NCI-H526 (cell line): ENCODE measurements at places on chromosomes 16 and 17.
A peak's percentile ranks its signal among the peaks of the same experiment; 100 is the strongest.

DNA sequence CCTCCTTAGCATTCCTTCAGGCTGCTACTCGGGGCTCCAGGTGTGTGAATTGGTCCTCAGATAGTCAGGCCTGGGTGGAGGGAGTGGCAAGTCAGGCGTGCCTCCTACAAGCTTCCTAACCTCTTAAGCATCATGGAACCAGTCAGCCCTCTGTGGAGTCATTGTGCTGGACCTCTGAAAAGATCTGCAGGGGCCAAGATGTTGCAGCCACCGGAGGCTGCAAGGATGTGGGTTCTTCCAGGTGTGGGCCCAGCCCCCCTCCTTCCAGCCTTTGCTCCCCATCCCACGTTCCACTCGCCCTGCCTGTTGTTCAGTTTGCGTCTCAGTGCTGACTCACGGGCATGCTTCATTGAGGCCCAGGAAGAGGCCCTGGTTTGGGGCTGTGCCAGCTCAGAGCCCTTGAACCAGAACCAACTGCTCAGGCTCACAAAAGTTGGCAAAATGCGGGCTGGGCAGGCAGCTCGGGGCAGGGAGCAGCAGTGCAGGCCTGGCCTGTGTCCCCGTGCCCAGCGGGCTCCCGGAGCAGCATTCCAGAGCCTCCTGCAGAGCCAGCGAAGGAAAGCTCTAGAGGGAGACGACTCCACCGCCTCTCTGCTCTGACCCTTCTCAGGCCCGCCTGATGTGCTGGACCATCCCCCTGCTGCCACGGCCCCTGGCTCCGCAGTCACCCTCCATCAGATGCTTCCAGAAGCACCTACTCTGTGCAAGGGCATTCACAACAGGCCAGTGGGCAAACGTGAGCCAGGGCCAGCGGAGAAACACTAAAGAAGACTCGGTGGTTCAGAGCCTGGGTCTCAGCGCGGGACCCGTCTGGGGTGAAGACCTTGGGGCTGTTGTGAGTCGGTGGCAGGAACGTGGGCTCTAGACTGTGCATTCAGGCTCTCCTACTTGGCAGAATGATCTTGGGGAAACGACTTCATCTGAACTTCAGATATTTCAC is 7.5 kb downstream of the LDHD start:
- DNase-seq = no peak

DNA sequence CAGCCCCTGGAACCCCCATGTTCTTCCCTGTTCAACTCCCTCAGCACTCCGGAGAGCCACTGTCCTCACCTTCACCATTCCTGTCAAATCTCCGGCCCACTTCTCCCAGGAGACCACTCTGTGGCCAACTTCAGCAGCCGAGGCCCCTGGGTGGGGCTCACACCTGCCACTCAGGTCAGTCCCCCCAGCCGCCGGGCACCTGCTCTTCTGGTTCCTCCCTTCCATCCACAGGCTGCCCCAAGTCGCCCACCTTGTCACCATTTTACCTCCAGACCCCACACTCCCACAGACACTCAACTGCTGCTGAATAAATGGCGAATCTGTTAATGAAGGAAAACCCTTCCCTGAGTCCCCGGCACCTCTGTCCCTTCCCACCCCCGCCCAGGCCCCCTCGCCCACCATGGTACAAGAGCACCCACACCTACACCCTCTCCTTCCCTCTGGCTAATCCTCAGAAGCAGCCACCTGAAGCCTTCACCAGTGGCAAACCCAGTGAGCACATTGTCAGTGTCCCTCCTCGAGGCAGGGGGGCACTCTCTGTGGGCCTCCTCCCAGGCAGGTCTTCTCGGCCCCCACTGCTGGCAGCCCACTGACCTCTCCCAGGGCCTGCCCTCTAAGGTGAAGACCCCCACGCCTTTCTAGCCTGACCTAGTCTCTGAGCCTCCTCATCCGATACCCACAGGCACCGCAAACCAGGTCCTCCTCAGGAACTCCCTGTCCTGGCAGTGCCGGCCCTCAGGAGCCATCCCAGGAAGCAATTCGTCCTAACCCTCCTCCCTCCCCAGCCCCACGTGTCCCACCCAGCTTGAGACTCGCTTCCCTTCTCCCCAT is 8.2 kb downstream of the CANT1 start:
- DNase-seq = no peak

DNA sequence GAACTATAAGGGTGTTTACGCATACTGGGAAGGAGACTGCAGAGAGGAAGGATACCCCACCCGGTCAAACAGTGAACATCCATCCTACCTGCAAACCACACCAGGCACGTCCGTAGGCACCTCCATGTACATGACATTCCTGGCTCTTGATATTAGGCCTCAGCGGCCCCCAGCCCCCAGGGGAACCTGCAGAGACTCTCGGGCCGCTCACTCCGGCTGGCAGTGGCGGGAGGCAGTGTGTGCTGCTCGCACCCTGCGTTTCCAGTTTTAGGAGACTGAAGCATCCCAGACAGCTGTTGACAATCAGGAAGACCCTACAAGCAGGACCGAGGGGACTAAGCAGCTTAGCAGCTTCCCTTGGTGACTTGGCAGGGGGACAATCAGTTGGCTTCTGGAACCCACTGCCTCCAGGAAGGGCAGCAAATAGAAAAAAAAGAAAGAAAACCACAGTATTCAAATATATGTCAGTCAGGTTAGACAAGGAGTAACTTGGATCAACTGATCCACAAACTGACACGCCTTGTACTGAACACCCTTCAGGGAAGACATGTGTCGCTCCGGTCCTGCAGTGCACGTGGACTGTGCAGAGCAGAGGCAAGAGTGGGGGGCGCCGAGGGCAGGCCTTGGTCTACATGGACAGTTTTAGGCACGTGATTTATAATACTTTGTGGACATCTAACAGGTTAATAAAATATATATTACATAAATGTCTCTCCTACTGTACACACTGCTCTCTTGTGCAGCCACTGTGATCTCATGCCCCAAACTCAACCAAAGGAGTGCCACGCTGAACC is 29.9 kb upstream of the CLEC18B start:
- DNase-seq = no peak

DNA sequence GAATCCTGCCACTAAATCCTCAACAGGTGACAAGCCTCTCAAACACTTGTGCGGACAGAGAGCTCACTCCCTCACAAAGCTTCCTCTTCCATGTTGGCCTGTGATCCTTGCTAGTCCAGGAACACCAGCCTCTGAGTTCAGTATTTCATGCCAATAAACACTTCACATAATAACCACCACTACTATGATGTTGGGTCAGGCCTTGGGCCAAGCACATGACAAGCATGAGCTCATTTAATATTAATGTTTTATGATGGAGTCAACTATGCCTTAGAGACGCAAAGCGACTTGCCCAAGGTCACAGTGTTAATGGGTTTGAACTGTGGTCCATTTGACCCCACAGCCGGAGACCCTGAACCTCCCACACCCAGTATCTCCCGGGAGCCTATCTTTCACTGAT is 129.1 kb downstream of the GAS7 start:
- no peak for DNase-seq

GRCh38 chr17:62064791-62065563 is at the start of gene MED13:
MED13 (minus strand) TSS chr17:62065278; CDS start chr17:62065205, 73 bp downstream.
- peak; percentile 61 for DNase-seq

GRCh38 chr17:41521574-41522261 is 3.0 kb upstream of the KRT15 start:
- no peak for DNase-seq

DNA sequence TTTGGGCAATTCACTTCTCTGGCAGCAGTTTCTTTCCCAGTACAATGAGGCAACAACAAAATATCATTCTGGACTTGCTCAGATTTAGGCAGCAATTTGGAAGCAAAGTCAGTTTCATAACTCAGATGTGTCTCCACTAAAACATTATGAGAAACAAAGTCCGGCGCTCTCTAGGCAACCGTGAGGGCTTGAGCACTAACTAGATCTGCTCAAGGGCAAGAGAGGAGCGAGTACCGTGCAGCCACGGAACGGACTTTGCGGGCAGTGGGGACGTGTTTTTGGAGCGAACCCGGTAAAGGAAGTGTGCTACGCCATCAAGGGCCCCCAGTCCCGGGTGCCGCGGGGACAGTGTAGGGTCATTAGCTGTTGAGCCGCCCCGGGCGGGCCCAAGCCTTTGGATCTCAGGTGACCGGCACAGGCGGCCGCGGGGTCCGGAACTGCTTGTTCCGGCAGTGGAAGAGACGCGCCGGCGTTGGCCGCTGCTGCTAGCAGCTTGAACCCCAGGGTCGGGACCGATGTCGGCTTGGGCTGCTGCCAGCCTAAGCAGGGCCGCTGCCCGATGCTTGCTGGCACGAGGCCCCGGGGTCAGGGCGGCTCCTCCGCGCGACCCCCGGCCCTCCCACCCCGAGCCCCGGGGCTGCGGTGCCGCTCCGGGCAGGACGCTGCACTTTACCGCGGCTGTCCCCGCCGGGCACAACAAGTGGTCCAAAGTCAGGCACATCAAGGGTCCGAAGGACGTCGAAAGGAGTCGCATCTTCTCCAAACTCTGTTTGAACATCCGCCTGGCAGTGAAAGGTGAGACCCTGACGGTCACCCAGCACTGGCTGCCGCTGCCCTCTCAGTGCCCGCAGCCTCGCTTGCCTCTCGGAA is at the start of gene TACO1:
Gene TACO1 (plus strand): TSS at position 327 of the 870 bp plus-strand sequence. CDS start 189 bp downstream, at position 516.
- peak; percentile 74 for DNase-seq

GRCh38 chr17:80101011-80101945 is at the start of gene GAA:
GAA (plus strand) TSS chr17:80101581; CDS start chr17:80104587, 3,006 bp downstream.
- DNase-seq = peak; percentile 92

GRCh38 chr16:86134802-86135461 is 236.0 kb downstream of the IRF8 start:
- DNase-seq = no peak

DNA sequence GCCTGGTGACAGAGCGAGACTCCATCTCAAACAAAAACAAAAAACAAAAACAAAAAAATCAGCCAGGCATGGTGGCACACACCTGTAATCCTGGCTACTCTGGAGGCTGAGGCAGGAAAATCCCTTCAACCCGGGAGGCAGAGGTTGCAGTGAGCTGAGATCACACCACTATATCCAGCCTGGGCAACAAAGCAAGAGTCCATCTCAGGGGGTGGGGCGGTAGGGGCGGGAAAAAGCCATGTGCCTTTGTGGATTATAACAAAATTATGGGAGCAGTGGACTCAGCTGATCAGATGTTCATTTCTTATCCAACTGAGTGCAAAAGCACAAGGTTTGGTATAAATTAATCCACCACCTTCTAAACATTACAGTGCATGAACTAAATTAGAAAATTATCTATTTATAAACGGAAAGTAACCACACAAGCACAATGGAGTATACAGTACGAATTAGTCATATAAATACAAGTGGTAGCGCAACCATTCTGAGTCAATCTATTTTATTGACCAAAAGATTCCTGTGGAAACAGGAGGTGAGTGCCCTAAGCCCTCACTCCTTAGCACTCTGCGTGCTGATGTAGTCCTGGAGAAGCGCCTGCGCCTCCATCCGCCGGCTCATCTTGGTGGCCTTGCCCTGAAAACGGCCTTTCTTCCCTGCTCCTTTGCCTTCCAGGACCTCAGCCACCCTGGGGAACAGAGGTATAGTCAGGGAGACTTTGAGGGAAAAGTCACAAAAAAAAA is 14.0 kb downstream of the AARSD1 start:
- DNase-seq = no peak

DNA sequence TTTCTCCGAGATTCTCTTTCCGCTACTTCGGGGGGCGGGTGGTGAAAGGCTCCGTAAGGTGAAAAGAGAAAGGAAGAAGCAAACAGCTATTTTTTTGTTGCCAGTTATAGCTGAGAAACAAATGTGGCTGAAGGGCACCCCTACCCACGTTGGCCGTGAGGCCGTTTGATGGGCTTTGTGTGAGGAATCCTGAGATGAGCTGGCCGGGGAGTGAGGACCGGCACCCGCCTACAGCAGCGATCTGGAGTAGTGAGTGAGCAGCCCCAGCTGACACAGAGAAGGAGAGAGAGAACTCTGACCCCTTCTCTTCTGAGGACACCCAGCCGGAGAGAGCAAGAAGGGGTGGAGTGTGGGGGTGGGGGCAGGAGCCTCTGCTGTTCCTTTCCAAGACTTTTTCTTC is 5.6 kb downstream of the JPH3 start:
- DNase-seq = peak; percentile 30

GRCh38 chr17:28634206-28634865 is 10.6 kb downstream of the BLTP2 start:
- DNase-seq = no peak

- DNase-seq = no peak
Observed at GRCh38 chr16:57764341-57765159, 29.0 kb downstream of the KATNB1 start.

DNA sequence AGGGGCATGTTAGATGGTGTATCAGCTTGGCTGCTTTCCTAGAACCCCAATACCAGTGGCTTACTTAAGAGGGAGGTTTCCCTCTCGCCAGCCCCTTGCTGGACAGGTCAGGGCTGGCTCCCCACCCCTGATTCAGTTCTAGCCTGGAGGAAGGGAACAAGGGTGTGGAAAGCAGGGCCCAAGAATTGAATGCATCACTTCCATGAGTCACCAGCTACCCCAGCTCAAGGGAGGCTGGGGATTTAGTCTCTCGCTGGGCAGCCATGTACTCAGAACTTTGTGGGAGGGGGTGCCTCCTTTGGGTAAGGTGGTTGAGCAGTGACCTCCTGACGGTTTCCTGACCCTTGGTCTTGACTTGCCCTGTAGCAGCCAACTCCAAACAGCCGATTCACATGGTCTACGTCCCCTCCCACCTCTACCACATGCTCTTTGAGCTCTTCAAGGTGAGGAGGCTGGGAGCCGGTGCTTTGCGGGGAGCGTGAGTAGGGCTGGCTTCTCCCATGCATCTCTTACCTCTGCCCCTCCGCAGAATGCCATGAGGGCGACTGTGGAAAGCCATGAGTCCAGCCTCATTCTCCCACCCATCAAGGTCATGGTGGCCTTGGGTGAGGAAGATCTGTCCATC is 12.8 kb downstream of the PDK2 start:
- no peak for DNase-seq

- DNase-seq = no peak
Observed at GRCh38 chr17:15289285-15290183, 24.4 kb upstream of the PMP22 start.

DNA sequence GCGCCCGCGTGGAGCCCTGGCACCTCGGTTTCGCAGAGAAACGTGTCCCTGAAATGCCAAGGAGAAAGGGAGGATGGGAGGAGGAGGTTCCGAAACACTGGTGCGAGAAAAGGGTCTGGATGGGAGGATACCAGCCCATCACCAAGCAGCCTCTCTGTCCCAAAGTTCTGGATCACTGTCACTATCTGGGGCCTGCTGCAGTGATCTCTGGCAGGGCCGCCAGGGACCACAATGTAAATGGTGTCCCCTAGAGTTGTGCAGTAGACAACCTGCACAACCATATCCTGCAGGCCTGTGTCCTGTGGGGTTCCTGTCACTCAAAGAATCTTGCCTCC is 229.3 kb downstream of the C16orf78 start:
- DNase-seq = no peak
